CD4-positive, alpha-beta T cell treated with Interleukin-10 for 1 hour (primary cell): ENCODE measurements at places on chromosomes 1 and 21.

DNA sequence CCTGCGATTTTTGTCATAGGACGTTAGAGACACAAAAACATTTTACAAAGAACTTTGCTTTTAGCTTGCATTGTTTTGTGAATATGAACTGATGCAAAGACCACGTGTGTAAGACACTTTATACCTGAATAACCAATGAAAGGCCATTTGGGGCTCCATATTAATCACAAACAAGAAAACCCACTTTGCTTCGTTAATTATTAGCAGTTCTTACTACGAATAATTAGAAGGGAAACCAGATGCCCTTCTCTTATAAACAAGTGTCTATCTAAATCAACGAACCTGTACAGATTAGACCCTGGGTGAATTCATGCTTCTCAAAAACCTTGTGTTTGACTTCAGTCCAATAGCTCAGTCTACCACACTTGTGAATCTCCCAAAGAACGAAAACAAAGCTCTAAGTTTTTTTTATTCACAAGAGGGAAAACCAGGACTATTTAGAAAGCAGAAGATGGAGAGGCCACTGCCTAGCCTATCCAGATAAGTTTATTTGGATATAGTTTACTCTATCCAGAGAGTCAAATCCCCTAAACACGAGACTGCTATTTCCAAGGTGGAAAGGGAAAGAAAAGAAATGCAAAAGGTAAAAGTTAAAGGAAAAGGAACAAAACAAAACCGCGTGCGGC, 897 bp downstream of the CYYR1 start:
- DNase-seq = no peak

DNA sequence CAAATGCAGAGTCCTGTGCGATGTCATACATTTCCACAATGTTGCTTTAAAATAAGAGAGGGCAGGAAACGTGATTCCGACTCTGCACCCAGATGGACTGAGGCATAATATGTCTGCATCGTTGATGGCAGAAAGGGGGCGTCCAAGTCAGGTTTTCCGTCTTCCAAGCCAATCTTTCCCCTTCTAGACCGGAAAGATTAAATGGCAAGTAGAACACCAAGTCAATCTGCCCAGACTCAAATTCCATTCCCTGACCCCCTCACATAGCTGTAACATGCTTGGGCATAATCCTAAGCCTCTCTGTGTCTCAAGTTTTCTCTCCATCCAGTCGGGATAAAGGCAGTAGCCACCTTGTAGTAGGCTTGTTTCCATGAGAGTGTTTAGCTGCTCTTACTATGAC, 14.4 kb downstream of the PCP4 start:
- DNase-seq = no peak

- DNase-seq = peak; percentile 43
These were observed 119.9 kb downstream of the FASLG start for GRCh38 chr1:172778456-172779455.

- DNase-seq = no peak
These were observed 490.8 kb upstream of the ADGRL4 start for GRCh38 chr1:79497193-79497773.

DNA sequence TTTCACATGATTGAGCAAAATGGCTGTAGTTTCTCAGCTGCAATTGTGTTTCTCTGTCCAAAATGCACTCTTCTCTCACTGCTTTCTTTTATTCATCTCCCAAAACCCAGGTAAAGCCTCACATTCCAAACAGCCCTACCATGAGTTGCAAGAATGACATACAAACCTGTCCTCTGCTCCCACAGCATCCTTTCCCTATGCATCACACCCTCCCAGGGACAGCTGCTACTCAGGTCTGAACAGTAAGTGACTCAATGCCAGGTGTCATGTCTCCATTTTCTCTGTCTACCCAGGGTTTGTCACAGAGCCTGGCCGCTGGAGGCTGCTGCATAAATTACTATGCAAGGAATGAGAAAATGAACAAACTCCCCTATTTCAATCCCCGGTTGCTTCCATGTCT, 118.5 kb downstream of the PLD5 start:
- no peak for DNase-seq

- DNase-seq = no peak
These were observed 64.1 kb upstream of the SLC25A33 start for GRCh38 chr1:9475061-9475627.

- DNase-seq = no peak
These were observed 14.5 kb upstream of the GJB5 start for GRCh38 chr1:34740161-34740868.

DNA sequence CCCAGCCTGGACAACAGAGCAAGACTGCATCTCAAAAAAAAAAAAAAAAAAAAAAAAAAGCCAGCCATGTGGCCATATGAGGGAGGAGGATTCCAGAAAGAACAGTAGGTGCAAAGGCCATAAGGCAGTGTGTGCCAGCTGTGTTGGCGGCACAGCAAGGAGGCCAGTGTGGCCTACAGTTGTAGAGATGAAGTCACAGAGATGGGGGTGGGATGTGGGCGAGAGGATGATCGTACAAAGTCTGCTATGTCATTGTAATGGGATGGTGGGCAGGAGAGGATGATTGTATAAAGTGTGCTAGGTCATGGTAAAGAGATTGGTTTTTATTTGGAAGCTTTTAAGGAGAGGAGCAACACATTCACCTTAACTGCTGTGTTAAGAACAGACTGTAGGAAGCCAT, 9.8 kb upstream of the CR1 start:
- no peak for DNase-seq

DNA sequence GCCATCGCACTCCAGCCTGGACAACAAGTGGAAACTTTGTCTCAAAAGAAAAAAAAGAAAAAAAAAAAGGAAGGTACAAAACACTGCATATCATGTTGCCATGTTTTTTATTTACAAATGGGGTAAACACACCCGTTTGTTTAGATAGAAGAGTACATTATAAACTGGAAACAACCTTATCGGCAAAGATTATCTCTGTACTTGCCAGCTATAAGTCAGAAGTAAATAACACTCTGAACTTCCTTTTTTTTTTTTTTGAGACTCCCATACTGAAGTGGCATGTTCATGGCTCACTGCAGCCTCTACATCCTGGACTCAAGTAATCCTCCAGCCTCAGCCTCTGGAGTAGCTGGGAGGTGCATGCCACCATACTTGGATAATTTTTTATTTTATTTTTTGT, 21.9 kb downstream of the USP48 start:
- DNase-seq = no peak

DNA sequence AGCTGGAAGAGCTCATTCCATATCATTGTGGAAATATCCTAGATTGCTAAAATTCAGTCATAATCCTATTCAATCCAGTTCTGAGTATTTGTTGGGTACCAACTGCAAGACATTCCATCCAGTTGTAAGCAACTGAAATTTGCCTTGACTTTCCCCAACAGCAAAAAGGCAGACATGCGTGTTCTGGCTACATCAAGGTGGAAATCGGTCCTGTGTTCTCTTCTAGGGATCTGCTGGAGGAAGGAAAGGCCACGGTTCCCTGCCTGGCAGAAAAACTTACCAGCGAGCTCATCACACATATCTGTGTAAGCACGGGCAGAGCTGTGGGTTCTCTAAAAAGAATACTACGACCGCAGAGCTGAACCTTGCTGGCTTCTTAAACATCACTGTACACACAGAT, 17.5 kb downstream of the MX1 start:
- no peak for DNase-seq

- no peak for DNase-seq
These were observed 266.2 kb upstream of the PLXNA2 start for GRCh38 chr1:208510192-208510952.

DNA sequence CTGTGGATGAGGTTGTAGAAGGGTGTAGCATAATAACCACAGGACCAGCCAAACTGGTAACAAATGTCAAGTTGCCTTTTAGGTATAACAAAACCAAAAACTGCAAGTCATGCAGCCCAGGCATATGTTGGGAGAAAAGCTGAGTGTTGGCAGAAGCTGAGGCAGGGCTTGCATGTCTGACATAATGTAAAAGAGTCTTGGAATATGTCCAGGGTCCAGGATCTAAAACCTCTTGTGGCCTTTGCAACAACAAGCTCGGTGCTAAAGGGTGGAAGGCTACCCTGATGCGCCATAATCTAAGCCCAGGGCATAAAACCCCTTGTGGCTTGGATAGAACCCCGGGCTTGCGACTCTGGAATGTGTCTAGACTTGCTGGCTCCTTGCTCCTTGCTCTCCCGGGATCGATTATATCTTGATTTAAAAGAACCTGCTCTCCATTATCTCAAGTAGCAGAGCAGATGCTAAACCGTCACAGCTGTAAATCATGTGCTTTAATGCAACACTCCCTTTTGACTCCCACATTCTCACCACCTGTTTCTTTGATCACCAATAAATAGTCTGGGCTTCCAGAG, 26.5 kb upstream of the SLC35A3 start:
- no peak for DNase-seq

DNA sequence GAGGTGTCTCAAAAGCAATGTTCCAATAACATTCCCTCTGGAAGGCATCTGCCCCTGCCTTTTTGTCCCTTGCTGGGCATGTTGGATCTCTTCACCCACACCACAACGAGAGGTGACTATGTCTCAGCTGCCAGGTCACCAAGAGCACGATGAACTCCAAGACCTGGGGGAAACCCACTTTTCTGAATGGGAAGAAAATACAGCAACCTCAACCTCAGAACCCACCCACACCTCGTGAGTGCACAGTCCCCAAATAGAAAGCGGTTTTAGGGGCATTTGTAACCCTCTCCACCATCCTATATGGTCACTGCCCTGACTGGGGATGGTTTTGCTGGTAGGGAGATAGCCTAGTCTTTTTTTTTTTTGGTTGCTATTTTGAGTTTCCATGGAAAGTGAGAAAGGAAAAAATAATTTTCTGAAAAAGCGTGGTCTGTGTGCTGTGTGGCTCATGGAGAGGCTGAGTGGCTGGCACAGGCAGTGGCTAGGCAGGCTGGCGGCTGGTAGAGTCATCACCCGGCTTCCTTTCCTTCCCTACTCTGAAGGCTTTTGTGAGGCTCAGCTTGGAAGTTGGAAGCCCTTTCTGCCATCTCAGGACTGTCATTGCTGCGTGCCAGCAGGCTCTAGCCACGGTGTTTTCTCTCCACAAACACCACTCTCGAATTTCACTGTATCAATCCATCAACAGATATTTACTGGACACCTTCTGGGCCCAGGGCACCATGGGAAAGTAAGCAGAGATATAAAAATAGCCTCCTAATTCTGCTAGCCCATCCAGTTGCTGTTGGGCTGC, 15.8 kb downstream of the TSPAN2 start:
- DNase-seq = no peak

- no peak for DNase-seq
These were observed 22.4 kb downstream of the VTCN1 start for GRCh38 chr1:117188170-117188815.

GRCh38 chr1:64983110-64983509, 16.8 kb upstream of the JAK1 start:
- DNase-seq = no peak
